ENCODE measurements at places on chromosomes 1 and 21.

GRCh38 chr1:18266391-18266790, 158.8 kb downstream of the IGSF21 start:
- DNase-seq, result no peak

- no peak for DNase-seq
Observed at GRCh38 chr1:19445417-19446342, 39.7 kb downstream of the CAPZB start.

DNA sequence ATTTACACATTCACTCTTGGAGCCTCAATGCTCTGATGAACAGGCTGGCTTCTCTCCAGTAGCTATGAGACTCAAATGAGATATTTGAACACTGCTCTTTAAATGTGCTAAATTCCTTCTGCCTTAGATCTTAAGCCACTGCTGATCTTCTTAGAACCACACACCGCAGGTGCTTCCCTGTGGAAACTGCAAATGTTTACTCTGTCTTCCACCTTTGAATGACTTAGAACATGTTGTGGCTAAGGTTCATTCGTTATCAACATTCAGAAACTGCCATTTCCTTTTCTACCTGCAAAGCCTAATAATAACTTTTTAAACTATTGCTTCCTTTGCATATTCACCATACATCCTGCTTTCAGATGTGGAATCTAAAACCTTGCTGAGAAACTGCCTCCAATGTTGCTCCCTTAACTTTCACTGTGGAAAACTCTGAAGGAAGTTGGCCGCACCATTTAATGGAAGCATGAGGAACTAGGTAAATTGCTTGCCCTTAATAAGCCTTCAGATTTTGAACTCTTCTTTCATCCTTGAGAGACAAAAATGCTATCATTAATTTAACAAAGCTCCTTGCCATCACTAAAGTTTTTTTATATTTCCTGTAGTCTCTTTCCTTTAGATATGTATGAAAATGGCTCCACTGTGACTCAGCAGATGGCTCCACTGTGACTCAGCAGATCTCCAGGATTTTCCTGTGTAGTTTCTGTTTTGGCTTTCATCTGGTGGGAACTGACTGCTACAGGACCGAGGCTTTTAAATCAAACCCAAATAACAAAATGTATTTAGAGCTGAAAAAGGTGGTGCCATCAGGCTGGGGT, 143.8 kb downstream of the TNFSF18 start:
- no peak for DNase-seq

- no peak for DNase-seq
Observed at GRCh38 chr1:20320704-20321103, 30.0 kb downstream of the VWA5B1 start.

- DNase-seq, result no peak
Observed at GRCh38 chr1:36419569-36419968, 21.9 kb upstream of the LSM10 start.

GRCh38 chr1:243315455-243315854, 59.6 kb downstream of the SDCCAG8 start:
- no peak for DNase-seq

DNA sequence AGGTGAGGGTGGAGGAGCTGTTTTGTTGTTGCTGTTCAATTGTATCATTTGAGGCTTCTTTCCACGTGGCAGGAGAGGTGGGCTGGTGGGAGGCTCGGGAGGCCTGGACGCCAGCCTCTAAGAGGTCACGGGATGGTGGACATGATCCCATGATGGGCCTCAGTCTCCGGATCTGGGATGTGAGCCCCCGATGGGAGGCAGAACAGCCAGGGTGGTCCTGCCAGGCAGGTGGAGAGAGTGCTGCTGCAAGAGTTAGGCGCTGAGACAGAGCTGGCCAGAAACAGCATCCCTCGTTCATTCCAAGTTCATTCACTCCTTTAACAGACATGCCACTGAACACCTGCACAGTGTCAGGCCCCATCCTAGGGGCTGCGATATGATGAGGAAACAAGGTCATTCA, 41.1 kb upstream of the POU3F1 start:
- no peak for DNase-seq

DNA sequence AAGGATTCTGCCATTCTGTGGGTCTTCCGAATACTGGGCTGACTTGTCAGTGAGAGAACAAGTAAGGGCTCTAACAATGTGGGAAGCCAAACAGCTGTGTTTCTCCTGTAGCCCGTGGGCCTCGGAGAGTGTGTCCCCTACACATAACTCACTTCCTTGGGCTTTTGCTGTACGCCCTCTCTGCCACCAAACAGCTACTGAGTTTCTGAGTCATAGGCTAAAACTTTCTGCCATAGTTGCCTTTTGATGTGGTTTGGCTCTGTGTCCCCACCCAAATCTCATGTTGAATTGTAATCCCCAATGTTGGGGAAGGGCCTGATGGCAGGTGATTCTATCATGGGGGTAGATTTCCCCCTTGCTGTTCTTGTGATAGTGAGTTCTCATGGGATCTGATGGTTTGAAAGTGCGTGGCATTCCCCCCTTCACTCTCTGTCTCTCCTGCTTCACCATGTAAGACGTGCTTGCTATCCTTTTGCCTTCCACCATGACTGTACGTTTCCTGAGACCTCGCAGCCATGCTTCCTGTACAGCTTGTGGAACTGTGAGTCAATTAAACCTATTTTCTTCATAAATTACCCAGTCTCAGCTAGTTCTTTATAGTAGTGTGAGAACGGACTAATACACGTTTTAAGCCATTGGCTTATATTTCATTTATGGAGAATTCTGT, 194.8 kb upstream of the HMCN1 start:
- DNase-seq, result no peak

DNA sequence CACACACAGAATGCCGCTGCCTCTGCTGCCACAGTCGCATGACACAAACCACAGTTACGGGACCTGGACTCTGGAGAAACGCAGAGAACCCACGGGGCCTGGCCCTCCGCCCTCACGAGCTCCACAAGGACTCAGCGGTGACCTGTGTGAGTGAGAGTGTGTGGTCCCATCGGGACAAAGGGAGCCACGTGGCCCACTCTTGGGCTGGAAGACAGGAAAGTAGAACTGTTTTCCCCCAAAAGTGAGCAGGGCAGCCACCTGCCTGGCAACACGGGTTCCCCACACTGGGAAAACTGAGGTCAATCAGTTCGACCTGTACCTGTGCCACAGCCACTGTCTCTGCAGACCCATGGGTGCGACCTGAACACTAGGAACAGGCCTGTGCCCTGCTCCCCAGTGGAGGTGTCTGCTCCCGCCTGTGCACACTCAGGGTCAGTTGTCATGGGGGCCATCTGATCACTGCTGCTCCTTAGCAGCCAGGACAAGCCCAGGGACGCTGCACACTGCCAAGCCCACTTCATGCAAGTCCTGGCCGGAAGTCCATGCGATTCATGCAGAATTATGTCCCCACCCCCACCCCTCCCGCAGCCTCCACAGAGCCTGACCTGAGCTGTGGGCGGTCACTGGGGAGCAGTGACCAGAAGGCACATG, 54.4 kb upstream of the ADARB1 start:
- no peak for DNase-seq

GRCh38 chr1:51219022-51219421, 17.1 kb upstream of the RNF11 start:
- no peak for DNase-seq

- DNase-seq, result no peak
Observed at GRCh38 chr1:75614399-75614756, 3.5 kb upstream of the SLC44A5 start.

GRCh38 chr1:230639714-230640209, 2.5 kb upstream of the COG2 start:
- no peak for DNase-seq

DNA sequence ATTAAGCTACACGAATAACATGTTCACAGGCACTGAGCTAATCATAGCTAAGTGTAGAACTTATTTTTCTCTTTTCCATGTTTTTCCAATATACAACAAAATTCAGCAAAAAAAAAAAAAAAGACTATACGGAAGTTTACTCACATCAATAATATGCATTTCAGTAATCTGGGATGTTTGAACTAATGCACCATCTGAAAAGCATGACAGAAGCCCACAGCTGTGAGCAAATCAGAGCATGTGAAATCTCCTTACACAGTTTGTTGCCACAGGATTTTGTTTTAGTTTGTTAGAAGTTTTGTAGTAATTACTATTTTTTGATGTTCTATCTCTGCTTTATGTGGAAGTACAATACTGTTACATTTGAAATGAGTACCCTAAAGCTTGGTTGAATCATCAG, 1051.7 kb downstream of the TTLL7 start:
- no peak for DNase-seq

- no peak for DNase-seq
Observed at GRCh38 chr21:44072111-44072510, 35.1 kb upstream of the PWP2 start.

DNA sequence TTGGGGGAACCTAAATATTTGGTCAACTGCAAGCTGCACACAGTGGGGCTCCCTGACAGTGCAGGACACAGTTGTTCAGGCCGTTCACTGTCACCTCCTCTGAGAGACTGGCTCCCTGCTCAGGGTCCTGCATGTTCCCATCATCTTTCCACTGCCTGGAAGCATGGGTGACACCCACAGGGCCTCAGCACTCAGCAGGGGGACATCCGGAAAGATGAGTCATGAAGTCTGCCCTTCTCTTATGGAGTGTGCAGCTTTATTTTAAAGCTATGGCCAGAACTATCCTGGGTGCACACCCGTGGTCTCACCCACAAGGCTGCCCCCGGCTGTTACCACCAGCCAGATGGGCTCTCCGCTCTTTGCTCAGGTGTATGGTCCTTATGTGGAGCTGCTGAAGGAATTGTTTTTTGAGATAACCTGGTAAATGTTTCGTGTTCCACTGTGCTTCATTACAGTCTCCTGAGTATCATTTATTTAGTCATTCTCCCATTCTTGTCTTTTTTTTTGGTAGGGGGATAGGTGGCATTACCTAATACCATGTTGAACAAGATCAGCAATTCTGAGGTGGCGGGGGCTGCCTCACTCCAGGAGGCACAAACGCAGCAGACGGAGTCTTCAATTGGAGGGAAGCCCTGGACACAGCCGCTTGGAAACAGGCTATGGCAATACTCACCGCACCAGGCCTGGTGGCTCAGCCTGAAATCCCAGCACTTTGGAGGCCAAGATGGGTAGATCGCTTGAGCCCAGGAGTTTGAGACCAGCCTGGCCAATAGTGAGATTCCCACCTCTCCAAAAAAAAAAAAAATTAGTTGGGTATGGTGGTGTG, 14.3 kb downstream of the TRIM11 start:
- DNase-seq, result no peak

DNA sequence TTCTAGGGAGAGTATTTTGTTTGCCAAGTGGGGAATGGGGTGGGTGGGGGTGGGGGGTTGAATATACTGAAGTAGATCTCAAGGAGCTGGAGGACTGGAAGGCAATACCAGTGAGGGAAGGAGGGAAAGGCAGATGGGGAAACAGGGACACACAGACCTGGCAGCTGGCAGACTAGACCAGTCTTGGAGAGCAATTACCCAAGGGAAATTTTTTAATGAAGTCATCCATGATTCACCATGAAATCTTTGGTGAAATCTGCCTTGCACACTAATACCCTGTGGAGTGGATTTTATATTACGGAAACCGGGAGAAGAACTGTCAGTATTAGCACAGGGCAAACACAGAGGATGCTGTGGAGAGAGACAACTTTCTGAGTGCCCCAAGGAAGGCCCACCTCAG, 29.7 kb upstream of the MARK1 start:
- no peak for DNase-seq

DNA sequence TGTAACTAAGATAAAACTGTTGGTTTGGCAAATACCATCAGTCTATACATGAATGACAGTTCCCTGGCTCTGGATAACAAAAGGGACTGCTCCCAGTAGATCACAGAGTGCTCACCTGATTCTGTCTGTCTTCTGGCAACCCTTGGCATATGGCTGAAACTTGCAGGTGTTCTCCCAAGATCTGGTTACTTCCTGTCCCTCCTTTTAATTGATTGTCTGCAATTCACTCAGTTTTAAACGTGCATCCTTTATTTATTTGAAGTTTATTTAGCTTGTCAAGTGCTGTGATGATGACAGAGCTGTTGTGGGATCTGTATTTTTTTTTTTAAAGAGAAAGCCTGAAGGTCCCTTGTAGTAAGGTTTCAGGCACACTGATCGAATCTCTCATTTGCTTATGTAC, 3.4 kb downstream of the KCNA3 start:
- DNase-seq, result no peak

GRCh38 chr1:54375712-54376429, 30.3 kb downstream of the SSBP3 start:
- DNase-seq, result no peak

DNA sequence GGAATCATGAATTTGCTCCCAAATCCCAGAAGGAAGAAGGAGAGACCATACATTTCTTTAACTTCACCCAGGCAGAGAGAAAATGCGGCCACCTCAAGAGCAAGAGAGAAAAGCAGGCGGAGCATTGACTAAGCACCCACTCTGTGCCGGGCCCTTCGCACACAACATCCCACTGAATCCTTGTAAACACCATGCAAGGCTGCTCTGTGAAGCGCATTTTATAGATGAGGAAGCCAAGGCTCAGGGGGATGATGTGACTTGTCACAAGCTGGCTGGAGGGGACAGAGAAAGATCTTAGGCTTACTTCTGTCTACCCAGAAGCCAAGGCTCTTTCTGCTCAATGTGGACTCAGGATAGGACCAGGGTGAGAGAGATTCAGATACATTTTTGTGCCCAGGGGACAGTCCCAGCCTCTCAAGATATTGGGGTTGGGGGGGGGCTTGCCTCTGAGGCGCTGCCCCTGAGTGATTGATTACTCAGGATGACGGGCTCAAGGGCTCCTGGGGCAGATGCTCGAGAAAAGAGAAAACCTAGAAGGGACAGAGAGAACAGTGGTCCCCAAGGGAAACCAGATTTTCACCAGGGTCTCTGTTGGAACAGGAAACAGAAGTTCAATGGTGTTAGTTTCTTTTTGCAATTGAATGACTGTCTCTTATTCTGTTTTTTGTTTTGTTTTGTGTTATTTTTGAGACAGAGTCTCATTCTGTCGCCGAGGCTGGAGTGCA, 19.5 kb downstream of the PADI2 start:
- no peak for DNase-seq

- no peak for DNase-seq
Observed at GRCh38 chr1:217389895-217390294, 241.0 kb downstream of the GPATCH2 start.

DNA sequence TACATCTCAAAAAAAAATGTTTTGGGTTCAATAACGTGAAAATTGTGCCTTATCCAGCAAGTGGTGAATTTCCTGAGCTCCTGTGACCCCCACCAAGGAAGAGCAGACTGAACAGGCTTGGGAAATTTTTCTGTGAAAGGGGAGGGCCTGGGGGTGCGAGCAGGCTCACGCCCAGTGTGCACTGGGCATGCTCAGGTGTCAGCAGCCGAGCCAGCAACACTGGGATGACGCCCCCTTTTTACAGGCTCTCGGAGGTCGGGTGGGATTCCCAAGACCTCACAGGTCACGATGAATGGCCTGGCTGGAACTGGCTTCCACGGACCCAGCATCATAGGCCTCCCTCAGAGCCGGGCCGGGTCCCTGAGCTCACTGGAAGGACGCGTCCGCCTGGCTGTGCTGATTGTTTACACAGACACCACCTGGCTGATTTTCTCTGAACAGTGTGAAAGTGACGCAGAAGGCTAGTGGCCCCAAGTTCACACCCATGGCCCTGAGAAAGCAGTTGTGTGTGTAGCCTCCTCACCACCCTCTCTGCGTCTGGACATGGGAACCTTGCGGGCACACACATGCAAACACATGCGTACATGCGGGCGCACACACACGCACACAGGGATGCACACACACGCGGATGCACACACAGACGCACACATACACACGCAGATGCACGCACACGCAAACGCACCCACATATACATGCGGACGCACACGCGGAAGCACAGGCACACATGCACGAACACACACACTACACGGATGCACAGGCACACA, 9.2 kb downstream of the CSTB start:
- no peak for DNase-seq

Data from GM18507 (cell line).